ENCODE measurements at places on chromosomes 7 and 10. TPM values are rescaled to one million over a fixed set of nuclear protein-coding genes. Genes with fewer than 3 reads are reported as not detected.

RPEL1 gene
- not detected for total RNA-seq

- DNase-seq: no peak
Observed at GRCh38 chr7:10734595-10734994, 239.1 kb upstream of the PHF14 start.

DNA sequence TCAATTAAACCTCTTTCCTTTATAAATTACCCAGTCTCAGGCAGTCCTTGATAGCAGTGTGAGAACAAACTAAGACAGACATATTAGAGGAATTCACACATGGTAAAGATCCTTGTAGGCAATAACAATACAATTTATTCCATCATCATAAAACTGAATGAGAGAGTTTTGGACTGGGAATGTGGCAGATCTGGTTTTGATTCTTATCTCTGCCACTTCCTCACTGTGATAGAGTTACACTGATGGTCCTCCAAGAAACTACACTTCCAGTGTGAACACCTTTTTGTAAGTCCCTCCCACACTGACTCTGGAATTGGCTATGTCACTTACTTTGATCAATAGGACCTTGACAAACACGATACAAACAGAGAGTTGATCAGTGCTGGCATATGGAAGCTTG is 2.9 kb downstream of the ENO4 start:
- DNase-seq: no peak

POLR2J gene
- total RNA-seq: 42.3 TPM

DNA sequence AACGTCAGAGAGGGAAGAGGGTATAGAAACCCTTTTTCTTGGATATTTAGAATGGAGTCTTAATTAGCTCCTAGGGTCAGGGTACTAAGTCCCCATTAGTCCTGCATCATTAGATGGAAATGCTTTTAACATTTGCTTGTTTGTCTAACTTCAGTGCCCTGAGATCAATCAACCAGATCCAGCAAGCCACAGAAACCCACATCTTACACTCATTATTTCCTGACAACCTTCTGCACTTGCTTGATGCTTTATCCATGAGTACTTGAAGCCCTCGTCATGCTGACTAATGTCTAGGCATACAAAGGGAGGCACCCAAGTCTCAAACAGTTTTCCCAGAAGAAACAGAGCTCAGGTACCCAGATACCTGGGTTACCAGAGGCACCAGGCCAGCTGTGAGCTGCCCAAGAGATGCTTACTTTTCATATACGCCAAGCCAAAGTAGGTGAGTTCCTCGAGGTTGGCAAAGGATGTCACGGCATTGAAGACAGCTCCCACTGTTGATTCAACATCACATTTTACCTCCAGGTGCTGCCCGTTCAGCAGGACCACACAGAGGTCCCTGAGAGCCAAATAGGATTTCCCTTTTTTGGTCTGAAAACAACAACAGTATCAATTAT is 42.7 kb downstream of the FRMPD2 start:
- no peak for DNase-seq

- no peak for DNase-seq
Observed at GRCh38 chr7:107046491-107047259, 2.2 kb downstream of the PRKAR2B start.

PTPN20 gene
- total RNA-seq: 1.5 TPM

ATOH7 gene
- not detected for total RNA-seq
